T47D (cell line): ENCODE measurements at places on chromosomes 1 and 21.

- DNase-seq, result no peak
These were observed 84.1 kb downstream of the DMRTB1 start for GRCh38 chr1:53543130-53543777.

- no peak for DNase-seq
These were observed 10.4 kb downstream of the CLCNKB start for GRCh38 chr1:16053781-16054502.

- peak; percentile 60 for DNase-seq
These were observed 5.2 kb downstream of the ADAMTS4 start for GRCh38 chr1:161193561-161194235.

DNA sequence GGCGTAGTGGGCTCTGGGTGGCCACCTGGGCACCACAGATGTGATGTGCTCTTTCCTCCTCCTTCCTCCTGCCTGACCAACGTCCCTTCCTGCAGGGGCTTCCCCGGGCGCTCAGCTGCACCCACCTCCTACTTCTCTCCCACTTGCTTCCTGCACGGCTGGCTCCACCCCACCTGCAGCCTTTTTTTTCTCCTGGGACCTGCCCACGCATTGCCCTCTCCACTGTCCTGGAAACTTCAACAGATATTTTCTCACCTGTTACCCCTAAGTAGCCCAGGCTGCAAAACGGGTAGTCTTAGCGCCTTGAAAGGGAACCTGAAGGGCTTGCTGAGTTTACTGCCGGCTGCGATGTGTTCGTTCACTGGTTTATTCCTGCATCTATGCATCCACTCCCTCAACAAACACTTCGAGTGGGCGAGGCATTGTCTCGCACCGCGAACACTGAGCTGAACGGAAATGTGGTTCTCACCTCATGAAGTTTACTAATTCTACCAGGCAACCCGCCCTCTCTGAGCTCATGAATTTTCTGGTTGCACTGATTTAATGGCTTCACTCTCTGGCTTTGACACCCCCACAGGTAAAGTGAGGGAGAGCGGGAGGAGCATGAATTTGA is 23.6 kb downstream of the ZBTB18 start:
- no peak for DNase-seq
